ENCODE measurements at places on chromosomes 2 and 18.

- no peak for DNase-seq
These were observed 45.6 kb downstream of the ZNF519 start for GRCh38 chr18:14086458-14087231.

DNA sequence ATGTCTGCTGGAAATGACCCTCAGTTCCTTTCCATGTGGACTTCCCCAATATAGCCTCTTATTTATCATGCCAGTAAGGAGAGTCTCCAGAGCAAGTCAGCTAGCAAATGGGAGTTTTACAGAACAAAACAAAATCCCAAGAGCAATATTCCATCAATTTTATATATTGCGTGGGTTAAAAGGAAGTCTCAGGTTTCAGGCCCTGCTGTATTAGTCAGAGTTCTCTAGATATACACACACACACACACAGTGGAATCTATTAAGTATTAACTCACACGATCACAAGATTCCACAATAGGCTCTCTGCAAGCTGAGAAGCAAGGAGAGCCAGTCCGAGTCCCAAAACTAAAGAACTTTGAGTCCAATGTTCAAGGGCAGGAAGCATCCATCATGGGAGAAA, 102.8 kb upstream of the MAP2 start:
- DNase-seq: no peak

GRCh38 chr2:149441255-149441654, 110.9 kb downstream of the LYPD6 start:
- no peak for DNase-seq

- no peak for DNase-seq
These were observed 60.2 kb upstream of the ALPP start for GRCh38 chr2:232318169-232318855.

GRCh38 chr18:21080576-21080975, 31.0 kb downstream of the ROCK1 start:
- DNase-seq: no peak

DNA sequence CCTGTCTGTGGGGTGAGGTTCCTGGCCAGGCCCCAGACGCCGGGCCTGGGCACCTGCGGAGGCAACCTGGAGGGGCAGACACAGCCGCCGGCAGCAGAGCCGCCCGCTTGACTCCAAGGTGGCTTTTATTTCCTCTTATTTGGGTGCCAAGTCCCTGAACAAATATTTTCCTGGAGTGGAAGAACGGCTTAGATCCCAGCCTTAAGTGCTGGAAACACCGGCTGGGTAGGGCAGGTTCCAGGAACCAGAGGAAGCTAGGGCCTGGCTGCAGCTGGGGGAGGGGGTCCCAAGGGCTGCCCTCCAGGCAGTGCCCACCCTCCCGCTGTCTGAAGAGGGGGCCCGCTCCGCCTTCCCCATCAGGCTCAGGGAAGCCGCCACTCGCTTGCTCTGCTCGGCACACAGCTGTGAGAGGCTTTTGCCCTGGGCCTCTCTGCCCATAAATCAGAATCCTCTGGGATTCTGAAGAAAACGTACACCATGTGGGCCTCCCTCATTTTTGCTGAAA, 28.2 kb downstream of the SDC1 start:
- DNase-seq: no peak

DNA sequence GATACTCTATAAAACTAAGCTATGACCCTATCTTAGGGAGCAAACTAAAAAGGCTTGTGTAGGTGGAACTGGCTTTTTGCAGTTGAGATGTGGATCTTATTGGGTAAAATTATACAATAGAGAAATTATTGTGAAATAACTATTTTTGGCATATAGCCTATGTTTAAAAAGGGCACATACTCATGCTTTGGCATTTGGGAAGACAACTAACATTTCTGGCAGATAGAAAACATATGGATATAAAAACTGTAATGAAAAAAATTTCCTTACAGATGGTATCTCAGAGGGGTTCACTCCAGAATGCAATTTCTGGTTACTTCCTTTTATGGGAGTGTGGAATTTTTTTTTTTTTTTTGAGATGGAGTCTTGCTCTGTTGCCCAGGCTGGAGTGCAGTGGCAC, 120.1 kb upstream of the CCDC195 start:
- DNase-seq: no peak

- no peak for DNase-seq
These were observed 911.5 kb upstream of the SOX11 start for GRCh38 chr2:4780679-4781078.

GRCh38 chr2:238127165-238128060, 11.1 kb upstream of the KLHL30 start:
- DNase-seq: no peak

DNA sequence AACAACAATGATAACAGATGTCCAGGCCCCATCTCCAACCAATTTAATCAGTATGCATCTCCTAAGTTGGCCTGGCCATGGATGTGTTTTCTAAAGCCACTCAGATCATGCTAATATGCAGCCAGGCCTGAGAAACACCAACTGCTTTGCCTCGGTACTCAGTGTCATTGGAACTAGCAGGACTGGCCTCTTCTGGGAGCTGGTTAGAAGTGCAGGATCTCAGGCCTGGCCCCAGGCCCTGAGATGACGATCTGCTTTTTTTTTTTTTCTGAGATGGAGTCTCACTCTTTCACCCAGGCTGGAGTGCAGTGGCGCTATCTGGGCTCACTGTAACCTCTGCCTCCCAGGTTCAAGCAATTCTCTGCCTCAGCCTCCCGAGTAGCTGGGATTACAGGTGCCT, 69.1 kb downstream of the IRS1 start:
- DNase-seq: no peak

Data from stimulated activated CD4-positive, alpha-beta T cell treated with anti-CD3 and anti-CD28 coated beads, Interleukin-1b, Interleukin-23, amount 100 ng/mL, for 24 hours (primary cell).